ENCODE measurements at places on chromosomes 11 and 22.

DNA sequence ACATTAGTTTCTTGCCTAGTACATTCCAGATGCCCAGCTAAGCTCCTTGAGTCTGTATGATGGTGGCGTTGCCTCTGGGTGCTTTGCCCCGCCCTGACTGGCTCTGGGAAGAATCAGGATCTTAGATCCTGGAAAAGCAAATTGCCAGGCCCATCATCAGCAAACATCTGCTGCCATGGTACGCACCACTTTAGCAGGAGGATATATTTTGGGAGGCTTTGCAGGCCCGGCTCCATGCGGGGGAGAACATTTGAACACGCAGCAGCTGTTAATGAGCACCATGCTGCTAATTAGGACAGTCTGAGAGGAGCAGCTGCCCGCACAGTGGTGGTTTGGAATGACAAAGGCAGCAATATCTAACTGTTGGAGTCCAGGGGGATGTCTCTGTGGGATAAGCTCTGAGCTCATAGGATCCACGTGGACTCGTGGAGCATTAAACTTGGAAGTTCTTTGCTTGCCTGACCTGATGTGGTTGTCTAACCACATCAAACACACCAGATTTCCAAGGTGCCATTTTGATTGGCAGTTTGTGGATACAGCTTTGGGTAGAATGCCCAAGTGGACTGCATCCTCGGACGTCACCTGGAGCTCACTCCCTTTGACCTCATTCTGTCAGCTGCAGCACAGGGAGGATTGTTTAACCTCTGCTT lies 217.0 kb upstream of the ZBED5 start:
- no peak for DNase-seq

DNA sequence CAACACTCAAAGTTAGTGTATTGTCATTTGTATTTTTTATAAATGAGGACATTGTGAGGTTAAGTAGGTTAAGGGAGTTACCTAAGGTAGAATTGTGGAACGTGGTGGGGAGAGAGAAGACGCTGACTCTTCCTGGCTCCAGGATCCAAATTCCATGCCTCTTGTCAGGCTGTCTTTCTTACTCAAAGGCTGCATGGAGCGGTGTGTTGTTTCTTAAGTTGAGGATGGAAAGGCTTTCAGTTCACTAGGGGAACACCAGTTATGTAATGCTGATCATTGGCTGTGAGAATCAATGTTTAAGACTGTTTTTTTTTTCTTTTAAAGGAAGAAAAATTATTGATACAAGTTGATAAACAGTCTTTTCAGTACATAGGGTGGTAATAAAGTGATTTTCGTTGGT lies 2.9 kb downstream of the UBE2L3 start:
- DNase-seq = no peak

- DNase-seq = no peak
Observed at GRCh38 chr11:116177521-116178210, 595.1 kb downstream of the BUD13 start.

GRCh38 chr11:119772641-119773415 lies 43.8 kb upstream of the NECTIN1 start:
- no peak for DNase-seq

DNA sequence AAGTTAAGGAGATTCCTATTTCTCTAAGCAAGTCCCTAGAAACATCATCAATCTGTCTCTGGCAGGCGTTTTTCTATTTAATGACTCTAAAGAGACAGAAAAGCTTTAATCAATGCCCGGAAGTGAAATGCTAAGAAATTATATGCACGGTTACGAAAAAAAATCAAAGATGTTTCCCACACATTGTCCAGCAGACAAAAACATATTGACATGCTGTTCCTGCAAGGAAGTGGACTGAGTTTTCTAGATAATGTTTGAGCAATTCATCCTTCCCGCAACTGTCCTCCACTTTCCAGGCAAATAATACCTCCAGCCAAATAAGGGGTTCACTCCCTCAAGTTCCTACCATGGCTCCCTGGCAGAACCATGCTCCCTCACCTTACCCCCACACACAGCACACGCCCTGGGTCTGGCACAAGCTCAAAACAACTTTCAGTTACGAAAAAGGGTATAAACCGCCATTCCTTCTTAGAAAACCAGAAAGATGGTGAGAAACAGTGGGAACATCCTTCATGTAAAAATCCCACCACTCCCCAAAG lies 29.6 kb downstream of the GALNT18 start:
- no peak for DNase-seq

GRCh38 chr11:102266099-102266498 lies 51.2 kb upstream of the BIRC3 start:
- DNase-seq = no peak

- no peak for DNase-seq
Observed at GRCh38 chr11:106249617-106250239, 172.3 kb downstream of the AASDHPPT start.

GRCh38 chr11:88173956-88174355 lies 1.3 kb downstream of the RAB38 start:
- DNase-seq = no peak

GRCh38 chr22:48945621-48946458 lies 881.8 kb downstream of the BRD1 start:
- no peak for DNase-seq

All from EL (cell line).